ENCODE measurements at places on chromosomes 13 and 19.

DNA sequence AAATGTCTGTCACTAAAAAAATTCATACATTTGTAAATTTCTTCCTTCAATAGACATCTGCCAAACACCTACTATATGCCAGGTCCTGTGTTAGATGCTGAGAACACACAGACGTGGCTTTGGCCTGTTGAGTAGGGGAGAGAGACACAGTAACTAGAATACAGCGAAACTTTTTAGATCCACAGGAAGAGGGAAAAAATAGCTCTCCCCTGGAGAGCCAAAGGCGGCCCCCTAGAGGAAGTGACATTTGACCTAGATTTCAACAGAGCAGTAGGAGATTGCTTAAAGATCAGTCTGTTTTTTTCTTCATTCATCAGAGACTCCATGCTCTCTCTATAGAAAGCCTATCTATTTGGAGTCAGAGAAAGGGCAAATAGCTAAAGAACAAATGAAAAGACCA lies 11.3 kb downstream of the LCP1 start:
- DNase-seq = no peak

GRCh38 chr13:92158346-92158745 lies 759.9 kb downstream of the GPC5 start:
- DNase-seq = no peak

DNA sequence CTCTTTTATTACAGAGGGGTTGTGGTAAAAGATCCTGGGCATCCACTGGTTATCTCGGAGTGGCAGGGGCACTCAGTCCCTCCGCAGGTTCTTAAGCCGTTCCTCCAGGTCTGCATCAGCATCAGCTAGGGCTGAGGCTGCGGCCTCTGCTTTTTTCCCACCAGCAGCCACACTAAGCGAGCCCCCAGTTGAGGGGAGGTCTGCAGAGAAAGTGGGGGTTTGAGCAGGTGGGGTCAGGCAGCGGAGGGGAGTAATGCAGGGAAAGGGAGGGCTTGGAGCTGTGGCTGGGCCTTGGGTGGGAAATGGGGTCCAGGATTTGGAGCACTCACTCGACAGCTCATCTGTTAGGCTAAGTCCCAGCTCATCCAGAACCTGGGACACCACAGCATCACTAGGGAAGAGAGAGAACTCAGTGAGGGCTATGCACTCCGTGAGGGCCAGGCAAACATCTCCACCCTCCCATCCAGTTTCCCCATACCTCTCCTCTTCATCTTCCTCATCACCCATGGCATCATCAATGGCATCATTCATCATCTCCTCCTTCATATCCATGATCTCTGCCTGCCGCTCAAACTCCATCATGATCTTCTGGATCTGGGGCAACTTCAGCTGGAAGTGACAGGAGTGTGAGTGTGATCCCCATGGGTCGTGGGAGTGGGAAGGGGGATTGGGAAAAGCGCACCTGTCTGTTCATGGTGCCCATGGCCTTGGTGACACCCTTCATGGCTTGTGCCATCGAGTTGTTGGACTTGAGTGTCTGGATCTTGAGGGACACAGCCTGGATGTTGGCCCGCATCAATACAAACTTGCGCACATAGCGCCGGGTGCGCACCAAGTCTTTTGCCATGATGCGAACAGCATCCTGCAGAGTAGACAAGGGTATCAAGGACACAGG lies 3.1 kb downstream of the CHMP2A start:
- no peak for DNase-seq

GRCh38 chr19:18646535-18647370 lies 9.9 kb downstream of the KLHL26 start:
- no peak for DNase-seq

DNA sequence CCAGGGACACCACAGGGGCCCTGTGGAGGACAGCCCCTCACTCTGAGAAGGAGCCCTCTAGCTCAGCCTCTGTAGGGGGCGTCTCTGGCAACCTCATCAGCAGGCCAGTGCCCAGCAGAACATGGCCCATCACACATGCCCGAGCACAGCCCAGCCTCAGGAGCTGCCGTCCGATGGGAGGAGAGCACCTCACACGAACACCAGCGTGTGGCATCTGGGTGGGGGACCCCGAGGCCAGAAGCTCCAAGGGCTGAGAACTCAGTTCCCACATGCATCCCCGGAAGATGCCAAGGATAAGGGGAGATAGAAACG lies 11.3 kb downstream of the SH3GL1 start:
- DNase-seq = no peak

DNA sequence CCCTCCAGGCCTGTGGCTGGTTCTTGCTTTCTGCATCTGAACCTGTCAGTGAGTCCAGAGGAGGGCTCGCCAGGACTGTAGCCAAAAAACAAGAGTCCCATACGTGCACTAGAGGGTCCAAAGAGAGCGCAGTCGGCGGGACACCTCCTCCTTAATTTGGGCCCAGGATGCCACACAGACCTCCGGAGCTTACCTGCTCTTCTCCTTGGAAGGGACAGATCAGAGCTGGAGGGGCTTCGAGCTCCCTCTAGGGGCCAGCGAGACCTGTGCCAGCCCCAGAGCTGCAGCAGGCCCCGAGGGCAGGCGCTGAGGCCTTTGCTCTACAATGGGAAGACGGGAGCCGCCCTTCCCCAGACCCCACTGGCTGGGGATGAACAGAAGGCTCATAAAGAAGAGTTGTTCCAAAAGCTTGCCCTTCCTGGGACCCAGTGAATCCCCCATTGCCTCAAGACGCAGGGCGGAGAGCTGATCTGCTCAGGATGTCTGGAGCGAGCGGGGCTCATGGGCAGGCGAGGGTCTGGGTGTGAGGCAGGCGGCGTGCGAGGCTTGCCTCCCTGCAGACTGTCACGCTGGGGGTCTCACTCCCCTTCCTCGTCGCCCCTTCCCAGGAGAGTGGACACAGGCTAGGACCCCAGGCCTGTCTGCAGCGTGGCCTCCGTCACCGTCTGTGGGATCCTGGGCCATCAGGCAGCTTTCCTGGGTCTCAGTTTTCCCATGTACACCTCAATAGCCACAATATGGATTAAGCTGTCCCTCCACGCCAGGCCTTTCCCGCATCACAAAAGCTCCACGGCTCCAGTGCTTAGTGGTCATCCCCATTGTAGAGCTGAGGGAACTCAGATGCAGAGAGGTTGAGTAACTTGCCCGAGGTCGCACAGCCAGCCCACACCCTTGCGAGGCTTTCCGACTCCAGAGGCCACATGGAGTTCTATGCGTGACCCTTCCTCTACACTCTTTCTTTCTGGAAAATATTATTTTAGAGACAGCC lies 46.9 kb upstream of the VSTM2B start:
- DNase-seq = no peak

DNA sequence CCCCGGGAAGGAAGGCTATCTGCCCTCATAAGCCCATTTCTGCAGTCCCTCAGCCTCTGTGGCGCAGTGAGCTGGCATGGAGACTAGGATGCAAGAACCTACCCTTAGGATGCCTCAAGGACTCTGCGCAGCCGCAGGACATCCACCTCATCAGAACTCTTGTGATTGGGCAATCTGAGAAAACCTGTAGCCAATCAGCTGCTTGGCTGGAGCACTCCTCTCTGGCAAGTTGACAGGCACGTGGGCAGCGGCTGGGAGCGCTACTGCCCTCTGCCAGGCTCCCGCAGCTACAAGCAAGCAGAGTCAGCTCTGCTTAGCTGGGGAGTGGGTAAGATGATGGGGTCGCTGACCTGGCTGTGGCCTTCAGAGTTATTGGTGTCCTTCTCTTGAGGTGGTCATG lies 1.5 kb upstream of the ECSIT start:
- DNase-seq = no peak

DNA sequence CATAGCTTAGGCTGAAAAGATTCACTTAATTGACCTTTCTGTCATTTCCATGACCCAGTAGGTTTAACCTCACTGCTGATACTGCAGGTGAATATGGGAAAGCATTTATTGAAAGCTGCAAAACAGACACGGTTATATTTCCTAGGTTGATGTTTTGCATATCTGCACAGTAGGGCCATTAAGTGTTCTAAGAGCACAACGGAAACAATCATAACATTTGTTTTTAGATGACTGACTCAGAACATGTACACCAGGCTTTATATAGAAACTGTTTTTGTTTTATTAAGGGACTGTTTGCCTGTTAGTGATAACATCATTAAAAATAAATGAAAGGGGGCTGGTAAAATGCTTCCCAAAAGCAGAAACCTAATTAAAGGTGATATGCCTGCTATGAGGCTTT lies 367.8 kb downstream of the DACH1 start:
- no peak for DNase-seq

GRCh38 chr13:46592385-46592784 lies 39.4 kb downstream of the LRCH1 start:
- no peak for DNase-seq

DNA sequence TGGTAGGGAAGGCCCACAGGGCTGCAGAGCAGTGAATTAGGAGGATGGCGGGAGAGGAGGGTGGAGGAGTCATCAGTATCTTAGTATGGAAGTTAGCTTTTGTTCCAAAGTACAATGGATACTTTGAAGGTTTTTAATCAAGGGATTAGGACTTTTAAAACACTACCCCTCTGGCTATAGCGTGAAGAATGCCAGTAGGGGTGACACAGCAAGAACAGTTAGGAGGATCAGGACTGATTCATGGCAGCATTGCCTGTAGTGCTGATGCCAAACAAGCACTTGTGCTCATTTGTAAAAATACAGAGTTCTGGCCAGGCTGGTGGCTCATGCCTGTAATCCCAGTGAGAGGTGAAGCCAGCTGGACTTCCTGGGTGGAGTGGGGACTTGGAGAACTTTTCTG lies 46.2 kb downstream of the SKA3 start:
- no peak for DNase-seq

DNA sequence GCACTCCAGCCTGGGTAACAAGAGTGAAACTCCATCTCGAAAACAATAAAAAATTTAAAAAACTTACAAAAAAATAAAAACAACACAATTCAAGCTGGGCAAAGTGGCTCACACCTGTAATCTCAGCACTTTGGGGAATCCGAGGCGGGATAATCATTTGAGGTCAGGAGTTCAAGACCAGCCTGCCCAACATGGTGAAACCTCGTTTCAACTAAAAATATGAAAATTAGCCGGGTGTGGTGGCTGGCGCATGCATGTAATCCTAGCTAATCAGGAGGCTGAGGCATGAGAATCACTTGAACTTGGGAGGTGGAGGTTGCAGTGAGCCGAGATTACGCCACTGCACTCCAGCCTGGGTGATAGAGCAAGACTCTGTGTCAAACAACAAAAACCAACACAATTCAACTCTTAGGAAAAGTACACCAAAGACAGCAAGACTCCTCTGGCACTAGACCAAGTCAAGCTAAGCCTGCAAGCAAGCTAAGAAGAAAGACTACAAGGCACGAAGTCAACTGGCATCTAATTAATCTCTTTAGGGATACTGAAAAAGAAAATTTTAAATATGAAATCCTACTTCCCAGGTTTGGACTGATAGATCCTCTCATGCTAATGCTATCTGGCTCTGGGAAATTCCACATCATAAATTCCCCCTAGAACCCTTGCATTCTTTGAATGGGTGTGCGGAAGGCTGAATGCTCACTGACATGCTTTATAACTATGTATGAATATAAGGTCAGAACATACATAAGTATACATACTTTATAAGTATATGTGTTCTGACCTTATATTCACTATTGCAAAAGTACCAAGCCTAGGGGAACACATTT lies 7.9 kb downstream of the PBX4 start:
- no peak for DNase-seq

GRCh38 chr19:44874317-44874716 lies 16.7 kb upstream of the TOMM40 start:
- no peak for DNase-seq

DNA sequence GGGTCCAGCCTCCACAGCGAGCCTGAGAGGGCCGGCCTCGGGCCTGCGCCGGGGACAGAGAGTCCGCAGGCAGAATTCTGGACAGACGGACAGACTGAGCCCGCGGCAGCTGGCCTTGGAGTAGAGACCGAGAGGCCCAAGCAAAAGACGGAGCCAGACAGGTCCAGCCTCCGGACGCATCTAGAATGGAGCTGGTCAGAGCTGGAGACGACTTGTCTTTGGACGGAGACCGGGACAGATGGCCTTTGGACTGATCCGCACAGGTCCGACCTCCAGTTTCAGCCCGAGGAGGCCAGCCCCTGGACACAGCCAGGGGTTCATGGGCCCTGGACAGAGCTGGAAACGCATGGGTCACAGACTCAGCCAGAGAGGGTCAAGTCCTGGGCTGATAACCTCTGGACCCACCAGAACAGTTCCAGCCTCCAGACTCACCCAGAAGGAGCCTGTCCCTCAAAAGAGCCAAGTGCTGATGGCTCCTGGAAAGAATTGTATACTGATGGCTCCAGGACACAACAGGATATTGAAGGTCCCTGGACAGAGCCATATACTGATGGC lies 490 bp downstream of the ITPKC start:
- no peak for DNase-seq

DNA sequence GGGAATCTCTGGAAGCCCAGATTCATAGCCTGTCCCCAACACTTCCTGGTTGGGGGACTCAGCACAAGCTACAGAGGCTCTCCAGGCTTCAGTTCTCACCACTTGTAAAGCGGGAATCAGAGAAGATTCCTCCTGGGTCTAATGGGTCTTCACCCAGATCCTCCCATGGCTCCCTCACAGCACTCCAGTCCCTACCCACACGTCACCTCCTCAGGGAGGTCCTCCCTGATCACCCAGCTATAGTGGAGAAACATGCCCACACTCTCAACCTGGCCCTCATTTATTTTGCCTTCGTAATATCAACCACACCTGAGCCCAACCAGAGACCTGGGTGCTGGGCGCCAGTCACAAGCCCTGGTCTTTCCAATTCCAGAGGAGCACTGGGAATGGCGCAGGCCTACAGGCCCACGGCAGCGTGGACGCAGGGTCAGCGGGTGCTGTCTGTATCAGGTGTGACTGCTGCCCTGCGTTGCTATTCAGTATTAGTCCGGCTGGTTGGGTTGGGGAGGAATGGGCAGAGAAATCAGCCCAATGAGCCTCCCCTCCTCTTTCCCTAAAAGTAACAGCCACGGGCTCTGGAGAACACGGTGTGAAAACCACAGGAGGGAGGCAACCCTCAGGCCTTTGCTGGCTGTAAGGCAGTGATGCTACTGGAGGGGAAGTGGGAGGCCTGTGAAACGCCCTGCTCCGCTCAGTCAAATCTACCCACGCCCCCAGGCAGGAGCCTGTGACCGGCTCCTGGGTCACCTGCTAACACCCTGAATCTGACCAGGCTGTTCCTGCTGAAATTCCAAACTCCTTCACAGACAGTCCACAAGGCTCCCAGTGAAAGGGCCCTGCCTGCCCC lies 5.2 kb downstream of the AKT2 start:
- DNase-seq = no peak

DNA sequence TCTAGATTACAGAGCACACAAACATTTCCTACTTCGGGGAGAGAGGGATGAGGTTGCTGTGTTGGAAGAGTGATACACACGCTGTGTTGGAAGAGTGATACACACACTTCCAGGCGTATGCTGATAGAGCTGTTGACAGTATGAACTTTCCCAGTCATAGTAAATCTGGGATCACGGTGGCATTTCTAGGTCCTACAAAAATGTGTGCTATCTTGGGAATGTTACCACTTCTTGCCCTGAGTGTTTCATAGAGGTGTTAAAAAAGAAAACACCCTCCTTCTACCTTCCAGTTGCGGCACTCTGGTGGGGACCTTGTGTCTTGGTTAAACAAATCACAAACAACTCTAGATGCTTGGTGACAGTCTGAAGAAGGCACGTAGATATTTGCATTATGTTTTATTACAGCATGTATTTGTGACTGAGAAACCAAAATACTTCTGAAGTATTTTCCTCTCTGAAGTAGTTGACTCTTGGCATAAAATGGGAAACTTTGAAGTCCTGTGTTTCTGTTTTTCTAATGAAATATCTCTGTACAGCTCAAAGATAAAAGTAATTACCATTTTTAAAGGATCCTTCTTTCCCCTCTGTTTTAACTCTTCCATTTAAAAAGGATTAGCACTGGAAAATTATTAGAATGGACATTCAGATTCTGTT lies 52.5 kb downstream of the ARHGAP35 start:
- DNase-seq = no peak

All from stimulated activated CD4-positive, alpha-beta T cell treated with anti-CD3 and anti-CD28 coated beads, TNF-alpha, amount 100 ng/mL, for 24 hours (primary cell).